ENCODE measurements at places on chromosomes 2 and 18. TPM values are rescaled to one million over a fixed set of nuclear protein-coding genes. Genes with fewer than 3 reads are reported as not detected.

SPC25 gene
- 1.2 TPM for polyA plus RNA-seq

DNA sequence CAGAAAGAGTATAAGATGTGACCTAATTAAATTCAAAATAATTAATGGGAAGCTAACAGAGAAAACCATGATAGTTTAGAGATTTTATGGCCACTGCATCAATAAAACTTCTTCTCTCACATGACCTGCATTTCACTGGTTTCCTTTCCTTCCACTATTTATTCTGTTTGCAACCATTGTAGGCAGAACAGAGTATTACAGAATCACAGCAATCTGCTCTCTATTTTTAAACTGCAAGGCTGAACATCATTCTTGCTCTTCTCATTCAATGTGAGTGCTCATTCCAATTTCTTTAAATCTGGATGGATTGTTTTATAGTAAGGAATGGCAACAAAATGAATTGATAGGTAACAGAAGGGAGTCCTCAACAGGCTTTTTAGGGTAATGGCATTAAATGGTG is 715.5 kb upstream of the RAB6C start:
- H3K4me1 ChIP-seq = no peaks in the 10 kb centered on the region
- no peaks in the 10 kb centered on the region for H3K27me3 ChIP-seq
- H3K36me3 ChIP-seq = no peaks in the 10 kb centered on the region
- no peak for DNase-seq
- H3K4me3 ChIP-seq = no peak overlapping the region

ELOA2 gene
- polyA plus RNA-seq = not detected

PLB1 gene
- polyA plus RNA-seq = 0.78 TPM

DNA sequence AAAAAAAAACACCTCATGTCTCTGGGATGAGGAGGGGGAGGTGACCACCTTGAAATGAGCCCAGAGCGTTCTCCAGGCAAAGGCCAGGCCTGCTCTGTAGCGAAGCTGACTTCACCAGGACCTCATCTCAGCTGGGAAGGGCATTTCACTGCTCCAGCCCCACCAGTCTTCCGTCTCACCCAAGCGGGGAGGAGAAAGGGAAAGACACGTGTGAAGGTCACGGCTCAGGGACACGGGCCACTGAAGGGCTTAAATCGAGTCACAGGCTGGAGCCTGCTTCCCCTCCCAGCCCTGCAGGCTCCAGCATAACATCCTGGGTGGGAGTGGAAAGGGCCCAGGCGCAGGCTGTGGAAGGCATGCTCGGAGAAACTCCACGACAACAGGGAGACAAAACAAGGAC is 18.1 kb downstream of the THAP4 start:
- H3K27ac ChIP-seq = no peak overlapping the region
- no peaks in the 10 kb centered on the region for H3K27me3 ChIP-seq
- H3K4me1 ChIP-seq = peaks cover 18% of the 10 kb centered on the region

GRCh38 chr2:175734686-175735085 is 267.4 kb downstream of the LNPK start:
- H3K36me3 ChIP-seq = no peaks in the 10 kb centered on the region
- H3K4me1 ChIP-seq = no peaks in the 10 kb centered on the region
- no peak for DNase-seq
- no peak overlapping the region for H3K4me3 ChIP-seq
- H3K27ac ChIP-seq = no peak overlapping the region

GRCh38 chr2:231634412-231634811 is 41.7 kb downstream of the TEX44 start:
- H3K27ac ChIP-seq = no peak overlapping the region
- no peaks in the 10 kb centered on the region for H3K4me1 ChIP-seq
- H3K36me3 ChIP-seq = no peaks in the 10 kb centered on the region
- no peaks in the 10 kb centered on the region for H3K27me3 ChIP-seq

SCN9A gene
- not detected for polyA plus RNA-seq

PAX8 gene
- 0.24 TPM for polyA plus RNA-seq

DNA sequence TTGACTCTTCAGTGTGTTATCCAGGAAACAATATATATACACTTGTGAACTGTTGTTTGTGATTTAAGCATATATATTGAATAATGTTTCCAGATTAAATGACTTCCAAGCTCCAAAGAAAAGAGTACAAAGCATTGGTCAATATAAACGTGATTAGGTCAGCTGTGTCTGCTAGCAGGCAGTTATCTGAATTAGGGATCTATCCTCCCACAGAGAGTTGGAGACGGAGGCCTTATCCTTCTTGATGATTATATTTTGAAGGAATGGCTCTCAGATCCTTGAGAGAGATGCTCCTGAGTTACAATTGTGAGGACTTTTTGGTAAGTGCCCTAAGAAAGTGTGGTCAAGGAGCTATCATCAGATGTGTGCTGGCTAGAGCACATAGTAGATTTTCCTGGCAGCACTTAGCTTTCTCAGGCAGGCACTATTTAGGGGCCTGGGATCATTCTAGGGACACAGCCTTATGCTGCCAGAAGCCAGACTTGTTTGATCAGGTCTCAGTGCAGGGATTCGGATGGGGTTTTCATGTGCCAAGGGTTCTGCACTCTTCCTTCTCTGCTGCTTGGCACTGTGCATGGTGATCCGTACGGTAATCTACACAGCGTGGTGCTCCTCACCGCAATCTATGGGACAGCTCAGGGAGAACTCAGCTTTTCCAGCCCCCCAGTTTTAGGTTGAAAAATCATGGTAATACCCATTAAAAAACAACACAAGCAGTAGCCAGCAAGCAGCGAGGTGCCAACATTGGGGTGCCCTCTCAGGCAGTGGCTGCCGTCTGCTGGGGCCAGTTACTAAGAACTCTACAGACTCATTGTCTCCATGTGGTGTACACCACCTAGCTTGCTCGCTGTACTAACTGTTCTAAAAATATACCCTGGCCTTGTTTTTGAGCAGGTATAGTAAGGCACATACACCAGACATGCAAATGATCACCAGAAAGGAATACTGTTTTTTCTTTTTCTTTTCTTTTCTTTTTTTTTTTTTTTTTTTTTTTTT is 8.0 kb upstream of the ZDBF2 start:
- H3K27ac ChIP-seq = no peak overlapping the region
- H3K27me3 ChIP-seq = peaks cover 44% of the 10 kb centered on the region
- no peak overlapping the region for H3K4me3 ChIP-seq
- DNase-seq = no peak
- H3K4me1 ChIP-seq = no peaks in the 10 kb centered on the region

GRCh38 chr18:61988100-61988499 is 95.3 kb upstream of the RNF152 start:
- no peak overlapping the region for H3K4me3 ChIP-seq
- DNase-seq = no peak
- no peaks in the 10 kb centered on the region for H3K36me3 ChIP-seq
- peaks cover 2% of the 10 kb centered on the region for H3K27me3 ChIP-seq

UGT1A6 gene
- not detected for polyA plus RNA-seq

ADGRF3 gene
- 0.57 TPM for polyA plus RNA-seq

- H3K4me1 ChIP-seq = no peaks in the 10 kb centered on the region
- H3K36me3 ChIP-seq = no peaks in the 10 kb centered on the region
- no peak overlapping the region for H3K4me3 ChIP-seq
- no peak overlapping the region for H3K27ac ChIP-seq
- H3K27me3 ChIP-seq = no peaks in the 10 kb centered on the region
- no peak for DNase-seq
These were observed 56.4 kb downstream of the TTC32 start for GRCh38 chr2:19845323-19845920.

LRRFIP1 gene
- polyA plus RNA-seq = 69.4 TPM

GRCh38 chr2:63225964-63226686 is 175.5 kb downstream of the OTX1 start:
- no peak for DNase-seq
- H3K4me1 ChIP-seq = no peaks in the 10 kb centered on the region
- H3K4me3 ChIP-seq = no peak overlapping the region
- H3K27ac ChIP-seq = no peak overlapping the region
- H3K36me3 ChIP-seq = no peaks in the 10 kb centered on the region

GYPC gene
- polyA plus RNA-seq = 210 TPM

DNA sequence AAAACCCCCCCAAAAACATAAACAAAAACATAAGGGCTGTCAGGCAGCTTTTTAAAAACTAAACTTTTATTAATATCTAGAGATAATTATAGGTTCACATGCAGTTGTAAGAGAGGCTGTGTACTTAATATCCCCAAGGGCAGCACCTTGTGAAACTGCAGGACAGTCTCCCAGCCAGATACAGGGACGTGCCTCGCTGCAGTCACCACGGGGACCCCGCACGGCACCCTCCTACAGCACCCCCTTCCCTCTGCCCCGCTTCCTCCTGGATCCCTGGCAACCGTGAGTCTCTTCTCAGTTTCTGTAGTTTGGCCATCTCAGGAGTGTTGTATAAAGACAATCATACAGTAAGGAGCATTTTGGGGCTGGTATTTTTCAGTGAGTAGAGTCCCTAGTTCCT is 6.8 kb upstream of the COLEC11 start:
- no peaks in the 10 kb centered on the region for H3K27me3 ChIP-seq
- DNase-seq = no peak
- H3K36me3 ChIP-seq = peaks cover 9% of the 10 kb centered on the region
- no peak overlapping the region for H3K4me3 ChIP-seq

TXNDC2 gene
- polyA plus RNA-seq = not detected

DNA sequence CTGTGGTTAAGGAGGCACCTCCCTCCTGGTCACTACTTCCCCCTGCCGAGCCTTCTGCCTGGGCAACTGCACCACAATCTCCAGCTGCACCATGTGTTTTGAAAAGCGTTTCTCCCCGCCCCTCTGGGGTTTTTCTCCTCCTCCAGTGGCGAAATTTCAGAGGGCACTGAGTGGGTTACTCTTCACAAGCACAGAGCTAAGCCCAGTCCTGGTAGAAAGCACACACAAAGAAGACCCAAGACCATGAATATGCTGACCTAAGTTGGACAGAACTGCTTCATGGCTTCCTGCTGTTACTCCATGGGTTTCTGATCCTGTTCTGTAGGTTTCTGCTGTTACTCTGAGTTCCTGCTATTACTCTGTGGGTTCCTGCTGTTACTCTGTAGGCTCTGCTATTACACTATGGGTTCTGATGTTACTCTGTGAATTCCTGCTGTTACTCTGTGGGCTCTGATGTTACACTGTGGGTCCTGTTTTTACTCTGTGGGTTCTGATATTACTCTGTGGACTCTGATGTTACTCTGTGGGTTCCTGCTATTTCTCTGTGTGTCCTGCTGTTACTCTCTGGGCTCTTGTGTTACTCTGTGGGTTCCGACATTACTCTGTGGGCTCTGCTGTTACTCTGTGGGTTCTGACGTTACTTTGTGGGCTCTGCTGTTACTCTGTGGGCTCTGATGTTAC is 216.6 kb downstream of the RTP5 start:
- no peak overlapping the region for H3K27ac ChIP-seq
- no peak for DNase-seq
- no peak overlapping the region for H3K4me3 ChIP-seq
- H3K27me3 ChIP-seq = no peaks in the 10 kb centered on the region
- H3K36me3 ChIP-seq = no peaks in the 10 kb centered on the region

REEP1 gene
- not detected for polyA plus RNA-seq

MC5R gene
- not detected for polyA plus RNA-seq

GRCh38 chr2:774436-774835 is 97.2 kb upstream of the TMEM18 start:
- no peak for DNase-seq
- no peak overlapping the region for H3K27ac ChIP-seq
- H3K4me1 ChIP-seq = no peaks in the 10 kb centered on the region
- H3K36me3 ChIP-seq = no peaks in the 10 kb centered on the region

DNA sequence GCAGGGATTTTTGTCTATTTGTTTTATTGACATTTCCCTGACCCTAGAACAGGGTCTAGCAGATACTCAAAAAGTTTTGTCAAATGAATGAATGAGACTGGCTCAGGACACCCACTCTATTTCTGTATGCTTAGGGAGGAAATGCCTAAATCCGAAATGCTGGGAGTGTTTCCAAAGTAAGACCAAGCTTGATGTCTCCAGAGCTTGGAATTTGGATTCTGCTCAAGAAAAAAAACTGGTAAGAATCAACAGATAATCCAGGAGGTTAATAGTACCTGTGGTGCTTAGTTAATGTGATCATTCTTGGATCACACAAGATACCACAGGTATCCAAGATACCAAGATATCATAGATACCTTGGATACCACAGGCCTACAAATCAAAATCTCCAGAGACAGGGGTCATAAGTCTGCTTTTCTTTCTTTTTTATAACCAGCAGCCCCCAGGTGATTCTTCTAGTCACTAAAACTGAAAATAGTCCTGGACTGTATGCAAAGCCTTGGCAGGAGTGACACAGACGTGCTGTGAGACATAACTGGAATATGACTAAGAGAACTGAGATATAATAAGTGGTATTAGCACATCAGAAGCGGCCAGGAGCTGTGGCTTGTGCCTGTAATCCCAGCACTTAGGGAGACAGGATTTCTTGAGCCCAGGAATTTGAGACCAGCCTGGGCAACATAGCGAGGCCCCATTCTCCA is 39.9 kb upstream of the SP3 start:
- H3K4me1 ChIP-seq = no peaks in the 10 kb centered on the region
- peaks cover 4% of the 10 kb centered on the region for H3K27me3 ChIP-seq
- H3K27ac ChIP-seq = no peak overlapping the region
- H3K4me3 ChIP-seq = no peak overlapping the region
- DNase-seq = no peak

PLGLB2 gene
- 0.22 TPM for polyA plus RNA-seq

DNA sequence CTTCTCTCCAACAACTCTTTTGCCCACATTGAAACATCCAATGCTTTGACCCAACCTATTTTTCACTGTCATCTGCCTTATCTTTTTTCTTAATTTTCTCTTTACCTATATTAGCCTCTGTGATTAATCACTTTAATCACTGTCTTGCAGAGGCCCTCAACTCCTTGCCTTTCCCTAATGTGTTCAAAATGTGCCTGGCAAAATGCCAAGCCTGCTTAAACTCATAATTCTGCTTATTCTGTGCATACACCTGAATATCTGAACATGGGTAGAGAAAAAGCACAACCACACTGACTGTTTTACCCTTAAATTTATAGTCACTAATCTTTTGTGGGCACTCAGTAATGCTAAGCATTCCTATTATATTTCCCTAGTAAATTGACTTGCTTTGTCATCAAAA is 63.0 kb upstream of the GALNT13 start:
- no peak overlapping the region for H3K4me3 ChIP-seq
- no peak for DNase-seq
- H3K27me3 ChIP-seq = no peaks in the 10 kb centered on the region
- H3K4me1 ChIP-seq = no peaks in the 10 kb centered on the region
- no peaks in the 10 kb centered on the region for H3K36me3 ChIP-seq
- H3K27ac ChIP-seq = no peak overlapping the region

GRCh38 chr18:35672897-35673296 is 91.4 kb downstream of the GALNT1 start:
- no peaks in the 10 kb centered on the region for H3K4me1 ChIP-seq
- no peaks in the 10 kb centered on the region for H3K27me3 ChIP-seq
- H3K36me3 ChIP-seq = no peaks in the 10 kb centered on the region
- no peak for DNase-seq

GRCh38 chr2:80489717-80490116 is 185.2 kb upstream of the LRRTM1 start:
- H3K4me1 ChIP-seq = no peaks in the 10 kb centered on the region
- no peak for DNase-seq
- H3K4me3 ChIP-seq = no peak overlapping the region
- no peaks in the 10 kb centered on the region for H3K36me3 ChIP-seq
- H3K27ac ChIP-seq = no peak overlapping the region
- no peaks in the 10 kb centered on the region for H3K27me3 ChIP-seq

GRCh38 chr2:45567288-45567963 is 43.6 kb downstream of the SRBD1 start:
- no peak for DNase-seq
- H3K27me3 ChIP-seq = no peaks in the 10 kb centered on the region
- H3K27ac ChIP-seq = peak overlapping the region; percentile 89

GRCh38 chr2:64745562-64745961 is 91.8 kb upstream of the SERTAD2 start:
- H3K4me1 ChIP-seq = peaks cover 9% of the 10 kb centered on the region
- H3K27ac ChIP-seq = no peak overlapping the region
- no peak for DNase-seq
- H3K27me3 ChIP-seq = no peaks in the 10 kb centered on the region

ABI2 gene
- polyA plus RNA-seq = 25.7 TPM

Measured in CD4-positive, CD25-positive, alpha-beta regulatory T cell (primary cell).